ENCODE measurements at places on chromosomes 5 and 9. TPM values are rescaled to one million over a fixed set of nuclear protein-coding genes. Genes with fewer than 3 reads are reported as not detected.

PCDHA10 gene
- total RNA-seq, result not detected

SGTB gene
- total RNA-seq, result 2.9 TPM

BRINP1 gene
- total RNA-seq, result 0.42 TPM

DOK3 gene
- 1.7 TPM for total RNA-seq

DNA sequence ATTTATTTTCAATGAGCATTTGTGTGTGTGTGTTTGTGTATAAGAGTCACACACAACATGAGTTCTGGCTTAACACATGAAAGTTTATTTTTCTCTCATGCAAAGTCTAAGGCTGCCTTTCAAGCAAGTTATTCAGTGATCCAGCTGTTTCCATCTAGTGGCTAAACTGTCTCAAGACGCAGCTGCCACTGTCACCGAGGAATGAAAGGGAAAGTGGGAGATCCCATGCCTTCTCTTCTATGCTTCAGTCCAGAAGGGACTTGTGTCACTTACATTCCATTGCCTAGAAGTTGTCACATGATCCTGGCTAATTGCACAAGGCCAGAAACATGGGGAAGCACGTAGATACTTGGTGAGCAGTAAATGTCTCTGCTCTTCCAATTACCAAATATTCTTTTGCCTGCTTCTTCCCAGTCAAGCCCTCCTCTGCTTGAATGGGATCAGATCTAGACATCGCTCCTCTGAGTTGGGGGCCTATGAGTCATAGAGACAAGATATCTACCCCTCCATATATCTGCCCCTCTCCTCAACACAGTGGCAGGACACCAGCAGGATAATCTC lies 30.4 kb upstream of the SLIT3 start:
- DNase-seq, result no peak
- no peaks in the 10 kb centered on the region for H3K4me1 ChIP-seq
- H3K36me3 ChIP-seq, result no peaks in the 10 kb centered on the region
- no peak overlapping the region for H3K27ac ChIP-seq
- H3K4me3 ChIP-seq, result no peak overlapping the region

DNA sequence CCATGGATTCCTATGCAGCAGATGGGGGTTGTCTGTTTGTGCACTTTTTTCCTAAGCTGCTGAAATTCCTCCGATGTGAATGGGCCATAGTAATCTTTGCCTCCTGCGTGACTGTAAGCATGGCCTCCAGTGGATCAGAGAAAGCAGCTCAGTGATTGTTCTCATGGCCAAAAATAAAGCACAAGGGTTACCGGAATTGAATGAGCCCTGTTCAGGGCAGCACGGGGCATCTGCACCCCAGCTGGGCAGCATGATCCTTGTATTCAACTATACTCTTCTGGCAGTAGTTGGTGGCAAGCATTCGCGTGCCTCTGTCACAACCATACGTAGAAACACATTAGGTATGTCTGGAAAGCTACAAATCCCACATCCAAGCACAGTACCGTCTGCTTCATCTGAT lies 193.9 kb downstream of the RORB start:
- H3K27me3 ChIP-seq, result no peaks in the 10 kb centered on the region
- H3K27ac ChIP-seq, result no peak overlapping the region
- no peak for DNase-seq
- H3K36me3 ChIP-seq, result no peaks in the 10 kb centered on the region
- no peaks in the 10 kb centered on the region for H3K4me1 ChIP-seq
- no peak overlapping the region for H3K4me3 ChIP-seq

GRCh38 chr5:112847306-112847705 lies 13.8 kb upstream of the SRP19 start:
- H3K4me3 ChIP-seq, result no peak overlapping the region
- DNase-seq, result no peak
- H3K36me3 ChIP-seq, result no peaks in the 10 kb centered on the region

DNA sequence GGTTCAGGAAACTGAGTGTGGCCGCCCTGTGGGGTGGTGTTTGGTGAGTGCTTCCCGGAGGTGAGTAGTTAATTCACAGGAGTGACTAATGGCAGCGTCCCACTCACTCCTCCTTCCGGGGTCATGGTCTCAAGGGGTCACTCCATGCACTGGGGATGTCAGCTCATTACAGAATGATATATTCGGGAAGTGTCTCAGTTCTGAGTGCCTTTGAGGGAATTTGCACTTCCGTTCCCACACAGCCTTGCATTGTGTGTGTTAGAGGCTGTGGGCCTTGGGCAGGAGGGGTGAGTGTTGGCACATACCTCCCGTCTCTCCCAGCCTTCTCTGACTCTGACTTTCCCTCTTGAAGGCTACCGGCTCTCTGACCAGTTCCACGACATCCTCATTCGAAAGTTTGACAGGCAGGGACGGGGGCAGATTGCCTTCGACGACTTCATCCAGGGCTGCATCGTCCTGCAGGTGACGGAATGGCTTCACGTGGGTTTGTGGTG lies 10.5 kb upstream of the AHRR start:
- H3K27ac ChIP-seq, result no peak overlapping the region
- no peak for DNase-seq
- H3K27me3 ChIP-seq, result no peaks in the 10 kb centered on the region
- no peak overlapping the region for H3K4me3 ChIP-seq

All from heart left ventricle (tissue), 16 donors.